ENCODE measurements at places on chromosomes 5 and 9. TPM values are rescaled to one million over a fixed set of nuclear protein-coding genes. Genes with fewer than 3 reads are reported as not detected.

GRCh38 chr9:124390794-124391658 lies 24.2 kb downstream of the PSMB7 start:
- no peak for DNase-seq

DNA sequence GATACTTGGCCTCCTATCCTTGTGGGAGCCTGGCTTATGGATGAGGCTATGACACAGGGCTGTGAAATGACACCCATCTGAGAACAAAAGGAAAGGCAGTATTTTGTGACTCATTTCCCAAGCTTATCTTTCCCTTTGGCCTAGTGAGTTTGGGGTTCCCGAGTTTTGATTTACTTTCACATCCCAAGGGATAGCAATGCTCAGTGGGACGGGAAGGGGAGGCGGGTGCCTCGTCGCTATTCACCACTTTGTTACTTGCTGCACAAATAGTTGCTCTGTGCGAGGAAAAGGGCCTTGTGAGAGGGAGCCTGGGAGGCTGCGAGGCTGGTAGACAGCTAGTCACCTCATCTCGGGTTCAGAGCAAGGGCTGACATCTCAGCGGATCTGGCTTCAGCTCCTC lies 59.1 kb upstream of the ENTREP1 start:
- DNase-seq, result no peak

DNA sequence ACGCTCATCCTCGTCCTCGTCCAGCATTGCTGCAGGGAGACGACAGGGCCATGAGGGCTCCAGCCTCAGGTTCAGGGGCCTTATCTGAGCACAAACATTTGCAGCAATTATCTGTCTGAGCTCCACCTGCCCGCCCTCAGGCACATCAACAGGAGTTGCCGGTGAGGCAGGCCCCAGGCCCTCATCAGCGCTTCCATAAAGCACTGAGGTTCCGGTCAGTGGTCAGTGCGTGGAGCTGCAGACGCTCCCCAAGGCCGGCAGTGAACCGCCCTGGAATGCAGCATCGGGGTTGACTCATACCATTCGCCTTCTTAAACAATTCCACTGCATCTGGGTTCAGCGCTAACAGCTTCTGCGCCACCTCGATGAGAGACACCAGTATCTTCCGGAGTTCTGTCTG lies 15.2 kb downstream of the UBAC1 start:
- DNase-seq, result no peak

The LCN12 gene
- 0.89 TPM for total RNA-seq

The F2R gene
- 34.2 TPM for total RNA-seq

GRCh38 chr9:35863583-35863982 lies 6.6 kb downstream of the OR13J1 start:
- DNase-seq, result no peak

The DOCK8 gene
- total RNA-seq, result 103 TPM
